ENCODE measurements at places on chromosomes 11 and 22.
A peak's percentile ranks its signal among the peaks of the same experiment; 100 is the strongest.

GRCh38 chr11:124591430-124591829 is 19.8 kb upstream of the PANX3 start:
- DNase-seq = no peak

DNA sequence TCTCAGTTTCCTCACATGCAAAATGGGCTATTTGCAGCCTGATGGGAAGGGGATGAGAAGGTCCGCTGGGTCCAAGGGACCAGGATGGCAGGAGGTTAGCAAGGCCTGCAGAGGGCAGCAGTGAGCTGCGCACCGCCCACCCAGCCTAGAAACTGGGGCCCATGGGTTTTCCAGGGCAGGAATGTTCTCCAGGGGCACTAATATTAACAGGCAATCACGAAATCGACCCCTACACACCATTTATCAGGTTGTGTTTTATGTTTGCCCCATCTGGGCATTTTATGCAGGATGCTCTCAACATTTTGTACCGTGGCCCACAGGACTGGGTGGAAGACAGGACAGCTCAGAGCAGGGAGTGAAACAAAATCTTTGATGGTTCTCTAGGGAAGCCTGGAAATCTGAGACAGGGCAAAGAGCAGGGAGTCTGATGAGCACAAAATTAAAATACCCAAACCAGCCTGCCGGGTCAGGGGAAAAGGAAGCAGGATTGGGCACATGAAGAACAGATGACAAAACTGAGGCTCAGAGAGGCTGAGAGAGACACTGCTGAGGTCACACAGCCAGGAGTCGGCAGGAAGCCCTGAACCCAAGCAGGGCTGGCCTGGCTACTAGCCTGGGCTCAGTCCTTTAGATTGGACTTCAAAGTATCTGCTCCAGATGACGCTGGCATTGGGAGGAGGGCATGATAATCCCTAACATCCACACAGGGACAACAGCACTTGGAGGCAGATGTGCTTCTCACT is 1.6 kb upstream of the BCR start:
- DNase-seq = peak; percentile 77

GRCh38 chr11:41058138-41058537 is 401.3 kb downstream of the LRRC4C start:
- DNase-seq = no peak

- no peak for DNase-seq
Observed at GRCh38 chr11:64866173-64866491, 12.3 kb downstream of the EHD1 start.

DNA sequence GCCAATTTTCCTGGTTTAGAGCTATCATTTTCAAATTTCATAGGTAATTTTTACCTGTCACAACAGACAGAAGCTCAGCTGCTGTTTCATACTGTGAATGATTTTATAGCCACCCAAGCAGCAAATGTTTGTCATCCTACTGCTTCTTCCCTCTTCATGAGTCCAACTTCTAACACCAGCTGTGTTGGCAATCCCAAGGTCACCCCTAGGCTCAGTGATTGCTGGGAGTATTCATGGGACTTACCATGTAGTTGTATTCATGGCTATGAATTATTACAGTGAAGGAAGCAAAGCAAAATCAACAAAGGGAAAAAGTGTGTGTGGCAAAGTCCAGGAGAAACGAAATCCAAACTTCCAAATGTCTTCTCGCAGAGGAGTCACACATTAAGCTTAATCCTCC is 28.5 kb downstream of the CUL5 start:
- no peak for DNase-seq

- no peak for DNase-seq
Observed at GRCh38 chr11:132206993-132207392, 836.6 kb downstream of the NTM start.

DNA sequence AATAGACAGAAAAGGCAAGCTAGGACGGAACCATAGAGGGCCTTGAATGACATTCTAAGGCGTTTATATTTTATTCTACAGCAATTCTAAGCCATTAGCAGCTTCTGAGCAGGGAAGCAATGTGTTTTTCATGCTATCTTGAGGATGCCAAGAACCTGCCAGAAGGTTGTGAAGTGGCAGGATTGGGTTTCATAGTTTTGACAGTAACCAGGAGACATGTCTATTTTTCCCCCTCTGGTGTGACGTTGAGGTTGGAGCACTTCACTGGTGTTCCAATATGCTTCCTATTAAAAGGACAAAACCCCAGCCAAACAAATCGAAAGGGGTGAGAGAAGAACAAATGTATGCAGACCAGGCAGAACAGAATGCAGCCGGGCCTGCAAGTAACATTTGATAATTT is 148.2 kb downstream of the SPATA19 start:
- no peak for DNase-seq

DNA sequence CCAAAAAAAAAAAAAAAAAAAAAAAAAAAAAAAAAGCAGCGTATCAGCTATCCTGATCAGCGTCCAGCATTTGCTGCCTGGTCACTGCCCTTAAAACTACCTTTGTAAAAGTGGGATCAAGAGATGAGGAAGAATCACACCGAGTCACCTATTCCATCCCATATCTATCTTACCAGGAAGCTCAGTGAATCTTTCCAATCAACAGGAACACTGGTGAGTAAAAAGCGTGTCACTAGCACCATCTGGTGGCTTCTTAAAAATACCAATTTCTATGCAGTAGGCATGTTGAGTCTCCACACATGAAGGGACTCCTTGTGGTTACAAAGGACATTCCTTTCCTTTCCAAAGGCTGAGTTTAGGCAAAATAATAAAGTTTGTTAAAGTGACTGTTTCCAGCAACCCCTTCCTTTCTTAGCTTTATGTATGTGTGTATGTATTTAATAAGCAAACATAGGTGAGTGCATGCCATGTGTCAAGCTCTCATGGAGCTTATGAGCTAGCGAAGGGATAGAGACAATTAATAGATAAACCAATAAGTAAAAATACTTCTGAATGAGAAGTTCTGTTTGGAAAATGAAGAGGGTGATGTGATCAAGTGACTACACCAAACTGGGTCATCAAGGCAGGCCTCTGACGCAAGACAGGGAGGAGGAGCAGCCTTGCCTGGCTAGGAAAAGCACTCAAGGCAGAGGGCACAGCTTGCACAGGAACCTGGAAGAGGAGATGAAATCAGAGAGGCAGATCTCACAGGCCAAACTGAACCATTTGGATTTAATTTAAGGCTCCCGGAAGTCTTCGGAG is 13.9 kb upstream of the TP53AIP1 start:
- DNase-seq = peak; percentile 76

GRCh38 chr22:29309332-29310064 is 3.0 kb downstream of the GAS2L1 start:
- no peak for DNase-seq

GRCh38 chr11:107844041-107844440 is 14.5 kb downstream of the SLC35F2 start:
- DNase-seq = no peak

DNA sequence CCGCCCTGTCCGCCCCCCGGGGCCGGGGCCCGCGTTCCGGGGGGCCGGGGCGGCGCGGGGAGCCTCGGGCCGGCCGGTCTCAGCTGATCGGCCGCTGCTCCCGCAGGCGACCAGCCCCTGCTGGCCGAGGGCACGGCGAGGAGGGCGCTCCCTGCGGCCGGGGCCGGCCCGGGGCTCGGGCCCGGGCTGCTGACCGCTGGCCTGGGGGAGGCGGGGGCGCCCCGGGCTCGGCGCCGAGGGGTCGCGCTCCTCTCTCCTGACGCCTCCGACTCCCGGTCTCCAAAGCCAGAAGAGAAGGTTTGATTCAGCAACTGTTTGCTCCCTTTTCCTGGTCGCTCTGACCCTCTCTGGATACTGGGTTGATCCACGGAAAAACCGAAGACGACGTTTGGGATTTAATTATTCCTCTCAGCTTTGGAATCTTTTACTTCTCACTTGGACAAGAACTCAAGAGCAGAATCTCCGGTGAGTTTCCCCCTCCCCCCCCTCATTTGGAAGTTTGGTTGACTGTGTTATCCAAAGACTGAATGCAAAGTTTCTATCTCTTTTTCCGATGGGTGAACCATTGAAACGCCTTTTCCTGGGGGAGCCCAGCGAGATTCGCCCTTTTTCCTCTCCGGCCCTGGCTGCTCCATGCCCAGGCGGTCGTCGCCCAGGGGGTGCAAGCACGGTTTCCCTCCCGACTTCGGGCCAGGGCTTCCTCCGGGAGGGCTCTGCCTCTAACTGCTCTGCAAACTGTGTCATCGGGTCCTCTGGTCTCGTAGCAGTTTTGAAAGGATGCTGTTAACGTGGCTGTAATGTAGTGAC is 725 bp downstream of the KDM2A start:
- no peak for DNase-seq

All from COLO829 (cell line).